ENCODE measurements at places on chromosomes 7 and 10.

- no peak for DNase-seq
These were observed at the start of gene RAPGEF5 for GRCh38 chr7:22356701-22357310. Gene RAPGEF5, minus strand, starts transcription at chr7:22357154. Its CDS starts 94 bp downstream, at chr7:22357060.

- peak; percentile 31 for DNase-seq
These were observed 20.9 kb downstream of the SLC25A13 start for GRCh38 chr7:96300986-96301385.

- DNase-seq: no peak
These were observed 1.6 kb downstream of the CDK14 start for GRCh38 chr7:90597563-90598253.

- DNase-seq: peak; percentile 54
These were observed 70.6 kb downstream of the FGFR2 start for GRCh38 chr10:121527690-121528089.

GRCh38 chr7:141975806-141976523 is 2.4 kb upstream of the TAS2R38 start:
- peak; percentile 68 for DNase-seq

GRCh38 chr7:39386718-39387117 is 179.5 kb upstream of the YAE1 start:
- no peak for DNase-seq

DNA sequence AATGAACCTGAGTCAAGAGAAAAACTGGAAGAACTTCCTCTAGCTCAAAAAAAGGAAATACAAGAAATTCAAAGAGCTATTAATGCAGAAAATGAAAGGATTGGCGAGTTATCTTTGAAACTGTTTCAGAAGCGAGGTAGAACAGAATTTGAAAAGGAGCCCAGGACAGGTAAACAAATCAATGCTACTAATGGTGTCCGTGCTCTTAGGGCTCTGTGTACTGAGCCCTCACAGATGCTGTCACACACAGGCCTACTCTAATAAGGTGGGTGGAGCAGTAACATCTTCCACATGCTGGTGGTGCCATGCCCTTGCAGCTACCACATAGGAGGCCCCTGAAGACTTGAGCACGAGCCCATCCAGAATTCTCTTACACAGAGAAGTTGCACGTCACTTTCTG is 46.1 kb downstream of the DYNC2I1 start:
- DNase-seq: no peak

DNA sequence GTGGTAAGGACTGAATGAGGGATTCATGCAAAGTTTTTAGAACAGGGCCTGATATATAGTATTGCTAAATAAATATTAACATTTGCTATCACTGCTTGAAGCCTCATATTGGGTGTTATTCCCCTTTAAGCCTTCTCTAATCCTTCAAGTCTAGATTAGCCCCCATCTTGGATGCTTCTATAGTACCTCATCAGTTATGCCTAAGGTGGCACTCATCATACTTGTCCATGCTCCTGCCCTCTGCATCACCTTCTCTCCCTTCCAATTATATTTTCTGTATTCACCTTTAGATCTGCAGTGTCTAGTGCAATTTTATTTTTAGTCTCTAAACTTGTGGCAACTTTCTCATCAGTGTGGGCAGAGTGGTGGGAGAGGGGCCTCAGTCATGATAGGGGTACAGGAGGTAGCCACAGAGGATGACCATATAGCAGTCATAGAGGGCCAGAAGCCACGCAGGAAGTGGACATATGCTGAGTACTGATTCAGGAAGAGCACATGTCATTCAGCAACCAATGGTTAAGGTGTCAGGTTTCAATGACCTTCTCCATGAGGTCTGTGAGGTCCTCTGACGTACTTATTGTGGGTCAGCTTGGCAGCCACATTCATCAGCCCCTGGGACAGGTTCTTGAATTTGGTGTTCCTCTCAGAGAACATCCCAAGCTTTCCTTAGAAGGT is 2.5 kb downstream of the ENTPD1 start:
- peak; percentile 28 for DNase-seq

DNA sequence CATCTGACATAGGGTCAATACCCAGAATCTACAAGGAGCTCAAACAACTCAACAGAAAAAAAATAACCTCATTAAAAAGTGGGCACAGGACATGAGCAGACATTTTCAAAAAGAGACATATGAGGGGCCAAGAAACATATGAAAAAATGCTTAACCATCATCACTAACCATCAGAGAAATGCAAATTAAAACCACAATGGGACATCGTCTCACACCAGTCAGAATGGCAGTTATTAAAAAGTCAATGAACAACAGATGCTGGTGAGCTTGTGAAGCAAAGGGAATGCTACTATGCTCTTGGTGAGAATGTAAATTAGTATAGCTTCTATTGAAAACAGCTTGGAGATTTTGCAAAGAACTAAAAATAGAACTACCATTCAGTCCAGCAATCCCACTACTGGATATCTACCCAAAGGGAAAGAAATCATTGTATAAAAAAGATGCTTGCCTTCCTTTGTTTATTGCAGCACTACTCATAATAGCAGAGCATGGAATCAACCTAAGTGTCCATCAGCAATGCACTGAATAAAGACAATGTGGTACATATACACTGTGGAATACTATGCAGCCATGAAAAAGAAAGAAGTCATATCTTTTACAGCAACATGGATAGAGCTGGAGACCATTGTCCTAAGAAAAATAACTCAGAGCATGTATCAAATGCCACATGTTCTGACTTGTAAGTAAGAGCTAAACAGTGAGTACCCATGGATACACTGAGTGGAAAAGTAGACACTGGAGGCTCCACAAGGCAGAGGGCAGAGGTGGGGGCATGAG is 139.8 kb downstream of the ADARB2 start:
- DNase-seq: no peak

GRCh38 chr10:50322077-50322476 is 70.8 kb upstream of the ASAH2 start:
- peak; percentile 51 for DNase-seq

- peak; percentile 76 for DNase-seq
These were observed 67.3 kb downstream of the GLCCI1 start for GRCh38 chr7:8035647-8036518.

DNA sequence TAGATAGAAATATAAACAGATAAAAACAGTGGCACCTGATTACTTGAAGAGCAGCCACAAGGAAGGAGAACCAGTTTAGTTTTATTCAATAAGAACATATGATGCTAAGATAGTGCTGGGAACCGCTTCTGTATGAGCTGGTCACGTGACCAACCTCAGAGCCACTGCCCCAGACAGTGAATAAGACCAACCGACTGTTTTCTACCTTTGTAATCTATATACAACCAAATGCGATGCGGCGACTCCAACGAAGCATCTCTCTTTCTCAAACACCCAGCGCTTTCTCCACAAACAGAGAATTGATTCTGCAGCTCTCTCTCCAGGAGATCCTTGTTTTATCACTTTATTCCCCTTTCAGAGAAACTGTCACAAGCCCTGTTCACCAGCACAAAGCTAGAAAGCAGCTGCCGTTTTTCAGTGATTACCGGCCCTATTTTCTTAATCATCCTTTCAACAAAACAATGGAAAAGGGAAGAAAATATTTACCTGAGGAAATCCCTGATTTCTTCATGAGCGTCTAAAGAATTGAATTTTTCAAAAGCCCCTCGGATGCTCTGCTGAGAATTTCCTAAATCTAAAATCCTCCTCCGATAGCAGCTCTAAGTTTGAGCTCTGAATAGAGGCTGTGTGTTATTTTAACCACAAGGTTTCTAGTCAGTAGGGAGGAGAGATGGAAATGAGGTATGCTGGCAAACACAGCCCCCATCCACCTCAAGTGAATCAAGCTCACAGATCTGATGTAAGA is 55.7 kb upstream of the JCAD start:
- DNase-seq: peak; percentile 55

DNA sequence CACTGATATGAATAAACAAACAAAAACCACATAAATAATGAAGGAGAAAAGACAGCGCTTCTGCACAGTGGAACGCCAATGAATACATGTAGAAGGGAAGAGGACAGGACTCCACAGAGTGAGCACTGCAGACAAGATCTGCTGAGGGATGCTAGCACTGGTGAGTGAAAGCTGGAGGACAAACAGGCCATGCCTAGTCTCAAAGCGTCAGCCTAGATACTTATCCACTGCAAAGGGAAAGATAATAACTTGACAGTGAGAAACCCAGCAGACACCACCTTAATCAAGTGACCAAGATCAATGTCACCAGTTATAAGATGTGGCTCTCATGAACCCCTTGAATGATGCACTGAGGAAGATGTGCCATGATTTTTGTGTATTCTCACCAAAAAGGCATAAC is 227.6 kb downstream of the SKAP2 start:
- DNase-seq: no peak

- no peak for DNase-seq
These were observed 100.7 kb downstream of the CDK6 start for GRCh38 chr7:92735707-92736106.

GRCh38 chr10:104197364-104197763 is 34.8 kb downstream of the CFAP43 start:
- peak; percentile 5 for DNase-seq

GRCh38 chr10:117533507-117534281 is 8.9 kb upstream of the EMX2 start:
- DNase-seq: no peak

- peak; percentile 86 for DNase-seq
These were observed 6.6 kb downstream of the CPA2 start for GRCh38 chr7:130273081-130273932.

DNA sequence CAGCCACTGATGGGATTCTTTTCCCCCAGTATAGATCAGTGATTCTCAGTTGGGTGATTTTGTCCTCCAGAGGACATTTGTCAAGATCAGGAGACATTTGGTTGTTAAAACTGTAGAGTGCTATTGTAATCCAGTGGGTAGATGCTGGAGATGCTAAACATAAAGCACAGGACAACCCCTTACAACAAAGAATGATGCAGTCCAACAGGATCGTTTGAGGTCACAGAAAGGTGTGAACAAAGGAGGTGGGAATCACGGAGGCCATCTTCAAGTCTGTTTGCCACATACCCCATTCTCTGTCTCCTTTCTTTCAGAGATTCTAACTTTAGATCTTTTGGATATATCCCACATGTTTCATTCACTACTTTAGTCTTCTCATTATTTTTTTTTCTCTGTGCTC is 69.0 kb downstream of the HELLS start:
- no peak for DNase-seq
